NK-92 treated with Interleukin-12 subunit alpha and Interleukin-12 subunit beta, amount 100 ng/mL, for 24 hours (cell line): ENCODE measurements at places on chromosomes 2 and 18.

DNA sequence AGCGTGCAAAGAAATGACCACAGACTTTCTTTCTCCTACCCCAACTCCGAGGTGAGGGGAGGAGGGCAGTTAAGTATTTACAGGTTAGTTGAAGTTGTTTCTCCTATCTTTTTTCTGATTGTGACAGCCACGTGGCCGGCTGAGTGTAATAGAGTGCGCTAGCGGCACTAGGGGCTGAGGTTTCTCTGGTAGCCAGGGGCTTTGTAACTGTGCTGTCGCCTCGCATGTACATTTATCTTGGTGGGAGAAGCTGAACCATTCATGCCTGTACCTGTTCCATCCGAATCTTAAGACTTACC is 214.1 kb upstream of the STON1 start:
- DNase-seq, result peak; percentile 42

GRCh38 chr2:162267996-162268395 is 24.8 kb upstream of the FAP start:
- no peak for DNase-seq

- no peak for DNase-seq
These were observed 628 bp downstream of the MRPL30 start for GRCh38 chr2:99181624-99182000.

- DNase-seq, result no peak
These were observed 27.9 kb downstream of the ACSL3 start for GRCh38 chr2:222888716-222889115.

DNA sequence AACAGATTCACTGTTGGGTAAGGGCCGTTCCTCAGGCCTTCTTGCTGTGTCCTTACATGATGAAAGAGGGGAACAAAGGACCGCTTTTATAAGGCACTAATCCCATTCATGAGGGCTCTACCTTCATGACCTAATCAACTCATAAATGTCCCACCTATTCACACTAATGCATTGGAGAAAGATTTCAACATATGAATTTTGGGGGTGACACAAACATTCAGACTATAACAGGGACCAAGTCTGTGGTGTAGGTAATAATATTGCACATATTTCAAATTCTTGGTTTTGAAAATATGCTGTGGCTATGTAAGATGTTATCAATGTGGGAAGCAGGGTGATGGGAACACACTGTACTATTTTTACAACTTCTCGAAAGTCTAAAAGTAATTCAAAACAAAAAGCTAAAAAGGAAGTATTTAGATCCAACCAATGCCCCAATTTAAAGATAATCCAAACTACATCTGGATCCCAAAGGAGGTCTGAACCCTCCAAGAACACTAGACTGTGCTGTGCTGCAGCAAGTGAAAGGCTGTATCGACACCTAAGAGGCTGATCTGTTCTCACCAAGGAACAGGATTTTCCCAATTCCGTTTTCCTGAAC is 82.4 kb upstream of the TGIF1 start:
- DNase-seq, result no peak

GRCh38 chr2:239856620-239857285 is 168.4 kb downstream of the NDUFA10 start:
- no peak for DNase-seq

DNA sequence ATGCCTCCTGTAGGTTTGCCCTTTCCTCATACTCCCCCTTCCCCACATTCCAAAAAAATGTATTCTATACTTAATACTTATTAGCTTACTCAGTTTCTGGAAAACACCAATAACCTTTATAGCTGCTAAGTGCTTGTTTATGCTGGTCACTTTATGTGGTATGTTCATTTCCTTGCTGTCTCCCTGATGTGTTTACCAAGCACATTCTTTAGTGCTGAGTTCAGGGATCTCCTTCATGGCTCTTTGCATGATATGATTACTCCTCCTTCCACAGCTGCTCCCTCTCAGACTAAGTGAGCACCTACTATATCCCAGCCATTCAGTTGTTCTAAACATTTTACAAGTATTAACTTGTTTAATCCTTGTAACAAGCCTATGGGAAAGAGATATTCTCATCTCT is 698.3 kb upstream of the FANCL start:
- DNase-seq, result no peak

DNA sequence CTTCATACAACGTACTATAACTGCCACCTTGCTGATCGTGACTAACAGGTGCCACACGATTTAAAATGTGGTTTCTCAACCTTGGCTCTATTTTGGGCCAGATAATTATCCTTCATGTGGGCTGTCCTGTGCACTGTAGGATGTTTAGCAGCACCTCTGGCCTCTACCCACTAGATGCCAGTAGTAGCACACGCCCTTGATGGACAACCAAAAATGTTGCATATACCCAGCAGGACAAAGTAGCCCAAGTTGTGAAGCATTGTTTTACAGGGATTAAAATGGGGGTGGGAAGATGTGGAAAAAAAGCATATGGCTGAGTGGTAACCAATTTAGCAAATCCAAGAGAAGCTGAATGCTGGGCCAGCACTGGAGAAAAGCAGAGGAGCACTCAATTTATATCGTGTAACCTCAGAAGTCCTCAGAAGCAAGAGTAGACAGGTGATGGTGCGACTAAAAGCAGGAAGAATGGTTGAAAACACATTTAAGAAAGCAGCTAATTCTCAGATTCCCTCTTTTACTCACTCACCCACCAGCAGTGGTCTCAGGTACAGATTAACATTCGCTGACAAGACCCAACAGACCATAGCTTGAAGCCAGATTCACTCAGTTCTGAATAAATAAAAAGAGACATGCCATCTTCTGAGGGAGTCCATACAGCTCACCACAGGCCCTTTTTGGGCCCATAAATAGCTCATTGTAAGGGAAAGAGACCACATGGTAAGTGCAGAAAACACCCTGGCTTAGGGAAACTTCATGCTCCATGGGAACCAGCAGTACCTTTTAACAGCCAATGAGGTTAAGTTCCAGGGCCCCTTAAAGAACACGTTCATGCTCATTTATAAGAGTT is 50.6 kb downstream of the RAPH1 start:
- peak; percentile 39 for DNase-seq

DNA sequence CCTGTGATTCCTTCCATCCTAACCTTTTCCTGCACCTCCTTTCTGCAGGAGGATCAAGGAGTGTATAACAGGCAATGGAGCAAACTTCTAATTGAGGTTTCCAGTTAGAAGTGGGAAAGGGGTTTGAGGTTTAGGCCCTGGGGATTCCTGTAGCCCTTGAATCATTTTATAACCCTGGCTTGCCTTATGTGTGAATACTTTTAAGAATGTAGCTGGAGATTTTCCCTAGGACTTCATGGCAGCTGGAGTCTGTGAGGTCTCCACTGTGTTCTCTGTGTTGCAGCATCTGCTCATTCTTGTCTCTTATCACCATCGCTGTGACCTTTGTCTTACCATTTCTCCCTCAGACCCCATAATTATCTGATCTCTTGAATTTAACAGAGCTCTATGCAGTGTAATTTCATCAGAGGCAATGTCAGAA is 370.2 kb upstream of the SLC14A2 start:
- DNase-seq, result no peak

GRCh38 chr2:231280846-231281245 is 82.4 kb downstream of the ARMC9 start:
- DNase-seq, result no peak

- no peak for DNase-seq
These were observed 80.4 kb upstream of the MGAT5 start for GRCh38 chr2:134173338-134174016.
